Glutamatergic neuron (in vitro differentiated cells): ENCODE measurements at places on chromosomes 1 and 21. TPM values are rescaled to one million over a fixed set of nuclear protein-coding genes. Genes with fewer than 3 reads are reported as not detected.
A peak's percentile ranks its signal among the peaks of the same experiment; 100 is the strongest.

Gene GNG12
- total RNA-seq, result 1.3 TPM

- no peak overlapping the region for H3K27ac ChIP-seq
- peaks cover 3% of the 10 kb centered on the region for H3K4me1 ChIP-seq
- no peak for DNase-seq
- no peak overlapping the region for H3K4me3 ChIP-seq
These were observed 9.0 kb downstream of the FBXO2 start for GRCh38 chr1:11645270-11645669.

DNA sequence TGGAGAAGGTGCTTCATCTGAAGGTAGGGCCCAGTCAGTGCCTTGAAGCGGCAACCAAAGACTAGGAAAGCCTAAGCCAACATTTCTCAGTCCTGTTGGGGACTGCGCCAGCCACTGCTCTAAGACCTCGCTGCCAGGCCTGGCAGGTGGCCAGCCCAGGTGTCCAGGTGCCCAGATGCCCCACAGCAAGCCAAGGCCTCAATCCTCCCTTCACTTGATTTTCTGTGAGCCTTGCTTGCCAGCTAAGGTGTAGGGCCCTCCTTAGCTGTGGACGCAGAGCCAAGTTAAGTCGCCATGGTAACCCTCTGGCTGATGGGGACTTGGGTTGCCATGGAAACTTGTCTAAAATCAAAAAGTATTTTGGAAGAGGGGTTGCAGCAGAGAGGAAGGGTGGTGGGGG, 135.0 kb downstream of the NAV1 start:
- no peak overlapping the region for H3K27ac ChIP-seq
- no peak overlapping the region for H3K4me3 ChIP-seq
- H3K4me1 ChIP-seq, result peaks cover 61% of the 10 kb centered on the region
- peaks cover 12% of the 10 kb centered on the region for H3K27me3 ChIP-seq
- H3K36me3 ChIP-seq, result no peaks in the 10 kb centered on the region

Gene MAGOH
- total RNA-seq, result 27.3 TPM

GRCh38 chr1:238345837-238346236, 455.1 kb upstream of the ZP4 start:
- no peaks in the 10 kb centered on the region for H3K4me1 ChIP-seq
- no peak for DNase-seq
- H3K27ac ChIP-seq, result no peak overlapping the region
- no peak overlapping the region for H3K4me3 ChIP-seq
- peaks cover 4% of the 10 kb centered on the region for H3K27me3 ChIP-seq

GRCh38 chr21:31870472-31871193, 2.2 kb upstream of the HUNK start:
- H3K4me1 ChIP-seq, result peaks cover 5% of the 10 kb centered on the region
- H3K27me3 ChIP-seq, result peaks cover 18% of the 10 kb centered on the region
- no peak overlapping the region for H3K27ac ChIP-seq
- no peak for DNase-seq

- peaks cover 3% of the 10 kb centered on the region for H3K36me3 ChIP-seq
- no peak overlapping the region for H3K4me3 ChIP-seq
- peaks cover 46% of the 10 kb centered on the region for H3K4me1 ChIP-seq
- no peak for DNase-seq
- H3K27ac ChIP-seq, result peak overlapping the region; percentile 76
- peaks cover 10% of the 10 kb centered on the region for H3K27me3 ChIP-seq
These were observed 89.4 kb upstream of the KCNJ15 start for GRCh38 chr21:38167345-38167744.
